ENCODE measurements at places on chromosomes 5 and 9.

GRCh38 chr5:64497386-64497785 is 8.4 kb upstream of the RGS7BP start:
- DNase-seq = no peak

- DNase-seq = no peak
These were observed 21.5 kb downstream of the SLC6A7 start for GRCh38 chr5:150211156-150212030.

DNA sequence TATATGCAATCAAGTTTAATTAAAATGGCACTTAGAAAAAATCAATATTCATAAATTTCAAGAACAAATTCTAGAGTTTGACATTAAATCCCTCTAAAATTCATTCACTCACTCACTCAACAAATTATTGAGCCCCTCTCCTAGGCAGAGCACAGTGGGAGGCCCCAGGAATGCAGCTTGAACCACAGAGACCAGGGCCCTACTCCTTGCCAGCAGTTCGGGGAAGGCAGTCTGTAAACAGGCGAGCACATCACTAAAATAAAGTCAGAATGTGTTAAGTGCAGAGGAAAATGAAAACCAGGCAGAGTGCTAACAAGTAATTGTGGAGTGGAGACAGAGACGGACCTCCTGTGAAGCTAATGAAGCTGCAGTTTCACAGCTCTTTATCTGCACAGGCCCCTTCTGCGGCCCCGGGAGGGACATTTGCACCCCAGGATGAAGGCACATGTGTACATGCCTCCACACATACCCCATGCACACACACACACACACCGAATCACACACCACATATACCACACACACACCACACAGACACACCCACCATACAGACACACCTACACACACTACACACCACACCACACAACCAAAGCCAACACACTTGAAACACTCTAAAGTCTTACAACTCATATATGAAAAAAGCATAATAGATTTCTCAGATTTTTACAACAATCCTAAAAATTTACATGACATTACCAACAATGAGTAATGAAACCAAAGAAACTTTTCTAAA is 40.5 kb downstream of the BHMT start:
- DNase-seq = no peak

- no peak for DNase-seq
These were observed 455.3 kb upstream of the PTGER4 start for GRCh38 chr5:40224421-40224820.

DNA sequence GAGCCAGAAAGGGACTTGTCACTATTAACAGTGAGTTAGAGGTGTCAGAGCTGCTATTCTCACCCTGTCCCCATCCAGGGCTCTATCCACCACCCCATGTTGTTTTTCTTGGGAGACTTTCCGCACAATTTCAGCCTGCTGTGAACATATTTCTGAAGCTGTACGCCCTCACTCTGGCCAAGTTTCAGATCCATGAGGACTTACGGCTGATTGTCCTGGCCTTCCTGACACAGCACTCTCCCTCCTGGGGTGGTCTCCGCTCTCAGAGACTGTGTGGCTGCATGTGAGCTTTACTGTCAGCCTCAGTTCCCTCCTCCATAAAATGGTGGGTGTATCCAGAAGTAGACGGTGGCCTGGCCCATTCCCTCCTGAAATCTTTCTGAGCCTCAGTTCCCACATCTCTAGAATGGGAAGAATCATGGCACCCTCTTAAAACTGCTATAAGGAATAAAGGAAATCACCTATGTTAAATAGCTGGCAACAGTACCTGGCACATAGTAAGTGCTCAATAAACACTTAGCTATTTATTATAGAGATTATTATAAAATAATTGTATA is 804 bp upstream of the IL17B start:
- DNase-seq = no peak

- DNase-seq = no peak
These were observed 106.5 kb upstream of the DMRT1 start for GRCh38 chr9:734831-735511.

DNA sequence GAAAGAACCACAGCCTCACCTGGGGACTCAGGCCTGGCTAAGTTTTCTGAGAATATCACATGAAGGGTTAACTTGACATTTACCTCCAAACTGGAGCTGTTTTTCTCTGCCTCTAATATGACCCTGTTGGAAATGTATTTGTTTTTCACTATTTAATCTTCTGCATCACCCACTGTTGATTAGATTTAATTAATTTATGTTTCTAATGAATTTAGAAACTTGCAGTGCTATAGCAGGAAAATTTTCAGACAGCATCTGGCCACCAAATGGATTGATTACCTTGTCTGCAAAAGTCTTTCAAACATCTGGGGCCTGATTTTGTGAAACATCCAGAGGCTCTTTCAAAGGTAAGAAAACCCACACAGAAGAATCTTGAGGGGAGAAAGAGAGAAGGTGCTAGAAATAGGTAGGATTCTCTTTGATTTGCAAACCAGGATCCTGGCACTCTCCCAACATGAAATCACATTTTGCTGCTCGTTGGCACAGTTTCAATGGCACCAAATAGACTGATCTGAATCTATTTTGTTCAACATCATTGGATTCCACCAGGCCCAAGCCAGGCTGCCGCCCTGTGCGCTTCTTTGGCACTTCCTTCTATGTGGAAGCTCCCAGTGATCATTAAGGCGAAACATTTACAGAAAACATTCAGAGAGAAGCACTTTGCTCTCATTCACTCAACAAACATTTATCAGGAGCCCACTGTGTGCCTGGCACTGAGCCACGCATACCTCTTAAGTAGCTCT is 157.3 kb downstream of the PPP2R2B start:
- DNase-seq = no peak

- DNase-seq = no peak
These were observed 65.4 kb upstream of the ANKRD55 start for GRCh38 chr5:56298336-56299090.

DNA sequence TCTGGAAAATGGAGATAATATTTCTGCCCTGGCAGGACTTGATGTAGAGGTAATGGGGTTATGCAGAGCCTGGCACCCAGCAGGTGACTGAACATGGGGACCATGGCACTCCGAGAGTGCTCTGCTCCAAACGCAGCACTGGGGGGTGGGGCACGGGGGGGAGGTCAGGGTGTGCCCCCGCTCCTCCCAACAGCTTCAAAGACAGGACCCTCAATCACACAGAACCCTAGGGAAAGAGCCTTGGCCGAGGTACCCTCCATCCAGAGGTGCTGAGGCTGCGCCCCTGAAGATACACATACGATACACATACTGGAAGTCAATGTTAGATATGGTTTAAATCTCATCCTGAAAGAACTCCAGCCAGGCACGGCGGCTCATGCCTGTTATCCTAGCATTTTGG is 26.6 kb upstream of the CEP72 start:
- peak; percentile 68 for DNase-seq

GRCh38 chr5:180598797-180599589 is 7.7 kb upstream of the SCGB3A1 start:
- DNase-seq = peak; percentile 72

DNA sequence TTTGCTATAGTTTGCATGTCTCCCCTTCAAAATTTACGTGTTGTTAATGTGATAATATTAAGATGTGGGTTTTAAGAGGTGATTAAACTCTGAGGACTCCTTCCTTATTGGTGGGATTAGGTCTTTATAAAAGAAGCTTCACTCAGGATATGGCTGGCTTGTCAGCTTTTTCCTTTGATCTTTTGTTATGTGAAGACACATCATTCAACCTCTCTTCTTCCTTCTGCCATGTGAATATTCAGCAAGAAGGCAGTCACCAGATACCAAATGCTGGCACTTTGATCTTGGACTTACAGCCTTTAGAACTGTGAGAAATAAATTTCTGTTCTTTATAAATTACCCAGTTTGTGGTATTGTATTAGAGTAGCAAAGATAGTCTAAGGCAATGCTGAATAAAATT is 855.9 kb upstream of the CDH10 start:
- DNase-seq = no peak

DNA sequence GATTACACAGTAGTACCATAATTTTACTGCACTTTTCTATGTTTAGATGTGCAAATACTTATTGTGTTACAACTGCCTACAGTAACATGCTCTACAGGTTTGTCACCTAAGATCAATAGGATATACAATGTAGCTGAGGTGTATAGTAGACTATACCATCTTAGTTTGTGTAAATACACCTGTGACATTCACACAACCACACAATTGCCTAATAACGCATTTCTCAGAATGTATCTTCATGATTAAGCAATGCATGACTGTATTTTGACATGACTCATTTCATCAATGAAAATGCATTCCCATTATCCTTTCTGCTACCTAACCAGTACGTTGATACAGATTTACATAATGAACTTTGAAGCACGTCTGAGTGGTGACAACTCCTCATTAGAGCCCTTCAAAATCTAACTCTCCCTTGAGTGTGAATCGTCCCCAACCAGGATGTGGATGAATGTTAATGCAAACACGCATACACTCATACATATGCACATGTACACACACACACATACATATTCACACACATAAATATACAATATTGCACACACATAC is 28.4 kb downstream of the GZMK start:
- DNase-seq = no peak

DNA sequence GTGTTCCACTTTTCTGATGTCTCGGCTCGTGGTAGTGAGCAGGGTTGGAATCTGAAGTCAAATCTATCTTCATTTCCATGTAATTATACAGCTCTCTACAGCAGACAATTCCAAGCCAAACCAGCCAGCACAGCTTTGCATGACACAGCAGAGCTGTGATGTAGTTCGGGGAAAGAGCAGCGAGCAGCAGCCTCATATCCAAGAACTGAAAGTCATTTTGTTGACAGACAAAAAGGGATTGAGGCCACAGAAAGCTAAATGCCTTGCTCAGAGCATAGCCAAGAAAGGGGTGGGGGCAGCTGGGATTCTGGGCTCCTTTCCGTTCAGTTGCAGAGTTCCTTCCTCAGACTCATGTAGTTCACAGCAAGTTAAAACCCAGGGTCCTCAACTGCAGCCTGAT is 32.1 kb downstream of the LCP2 start:
- DNase-seq = no peak

GRCh38 chr5:87769157-87769556 is 356.4 kb upstream of the CCNH start:
- DNase-seq = no peak

DNA sequence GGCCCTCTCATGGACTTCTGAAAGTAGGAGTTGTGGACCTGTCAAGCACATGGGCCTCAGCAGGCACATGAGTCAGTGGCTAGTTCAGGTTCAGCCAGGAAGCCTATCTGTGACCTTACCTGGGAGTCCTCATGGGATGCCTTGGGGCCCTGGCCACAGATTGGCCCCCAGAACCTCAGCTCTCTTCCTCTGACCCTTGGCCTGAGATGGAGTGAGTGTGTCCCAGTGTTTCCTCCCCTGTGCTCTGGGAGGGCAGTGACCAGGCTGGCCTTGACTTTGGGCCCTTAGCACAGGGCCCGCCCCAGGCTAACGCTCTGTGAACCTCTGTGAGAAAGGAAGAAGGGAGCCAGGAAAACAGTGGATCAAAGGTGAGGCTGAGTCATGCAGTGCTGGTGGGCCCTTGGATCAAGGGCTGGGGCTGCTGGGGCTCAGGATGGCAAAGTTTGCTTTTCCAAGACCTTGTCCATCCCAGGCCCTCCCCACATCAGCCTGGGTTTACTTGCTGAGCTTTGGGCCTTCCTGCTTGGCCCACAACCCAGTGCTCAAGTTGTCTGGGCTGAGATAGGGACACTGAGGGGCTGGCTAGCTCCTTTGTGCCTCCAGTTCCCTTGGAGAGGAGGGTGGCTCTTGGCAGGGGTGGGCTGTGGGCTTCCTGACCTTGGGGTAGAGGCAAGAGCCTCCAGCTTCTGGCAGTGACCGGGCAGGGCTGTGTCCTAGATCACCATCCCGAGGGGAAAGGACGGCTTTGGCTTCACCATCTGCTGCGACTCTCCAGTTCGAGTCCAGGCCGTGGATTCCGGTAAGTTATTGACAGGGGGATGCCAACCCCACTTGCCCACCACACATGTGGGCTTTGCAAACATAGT is 41.4 kb downstream of the RGS3 start:
- DNase-seq = no peak

DNA sequence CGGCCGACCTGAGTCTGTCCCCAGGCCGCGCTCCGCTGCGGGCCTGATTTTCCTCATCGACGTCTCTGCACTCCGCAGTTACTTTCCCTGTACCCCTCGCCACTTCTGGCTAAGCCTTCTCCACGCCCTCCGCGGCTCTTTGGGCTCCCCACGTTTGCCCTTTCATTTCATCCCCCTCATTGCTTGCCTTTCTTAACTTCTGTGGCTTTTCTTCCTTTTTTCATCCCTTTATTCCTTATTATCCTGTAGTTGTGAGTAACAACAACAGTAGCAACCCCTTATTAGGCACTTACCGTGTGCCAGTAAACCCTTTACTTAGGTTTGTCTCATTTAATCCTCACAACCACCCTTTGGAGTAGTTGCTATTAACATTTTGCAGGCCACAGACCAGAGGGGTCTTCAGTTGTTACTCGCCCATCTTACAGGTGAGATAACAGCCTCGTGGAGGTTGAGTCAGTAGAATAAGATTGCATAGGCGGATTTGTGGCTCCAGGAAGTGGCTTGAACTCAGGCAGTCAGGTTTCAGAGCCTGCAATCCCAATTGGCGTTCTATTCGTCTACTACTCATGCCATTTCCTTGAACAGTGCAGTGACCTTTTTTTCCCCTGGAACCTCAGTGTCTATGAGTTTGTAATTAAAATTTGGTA is 724 bp downstream of the TCERG1 start:
- no peak for DNase-seq

DNA sequence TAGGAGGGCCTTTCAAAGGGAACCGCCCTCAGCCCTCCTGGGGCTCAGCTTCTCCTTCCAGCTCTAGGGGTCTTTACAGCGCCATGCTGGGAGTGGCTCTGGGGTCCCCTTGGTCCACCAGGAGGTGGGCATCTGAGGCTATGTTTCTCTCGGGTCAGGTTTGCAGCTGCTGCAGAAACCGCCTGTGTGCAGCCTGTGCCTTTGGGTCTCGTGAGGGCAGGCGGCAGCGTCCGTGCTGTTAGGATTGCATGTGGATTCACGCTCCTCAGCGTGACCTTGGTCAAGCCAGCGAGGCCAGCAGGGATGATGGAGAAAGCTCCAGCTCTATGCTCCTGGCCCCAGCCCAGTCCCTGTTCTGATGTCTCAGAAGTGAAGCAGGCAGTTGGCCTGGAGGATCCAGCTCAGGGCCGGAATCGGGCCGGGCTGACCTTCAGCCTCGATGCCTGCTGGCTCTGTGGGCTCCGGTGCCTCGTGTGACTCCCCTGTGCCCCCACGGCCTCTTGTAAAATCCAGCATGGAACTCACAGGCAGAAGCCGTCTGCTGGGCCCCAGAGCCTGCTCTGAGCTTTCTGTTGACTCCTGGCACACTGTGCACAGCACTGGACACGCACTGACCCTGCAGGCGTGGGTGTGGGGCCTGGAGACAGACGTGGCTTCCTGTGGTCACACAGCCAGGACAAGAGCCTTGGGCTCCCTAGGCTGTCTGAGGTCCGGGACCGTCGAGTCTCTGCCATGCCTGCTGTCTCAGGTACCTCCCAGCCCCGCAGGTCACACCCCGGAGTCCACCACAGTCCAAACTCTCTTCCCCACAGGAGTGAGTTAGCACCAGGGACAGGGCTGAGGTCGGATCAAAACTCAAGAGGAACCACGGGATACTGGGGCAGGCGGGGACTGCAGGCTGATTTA is 54.3 kb downstream of the TRIP13 start:
- DNase-seq = peak; percentile 89
